Fibroblast of villous mesenchyme (primary cell): ENCODE measurements at places on chromosomes 1 and 21.

GRCh38 chr1:89900791-89901708, 80.2 kb downstream of the LRRC8D start:
- DNase-seq = no peak

DNA sequence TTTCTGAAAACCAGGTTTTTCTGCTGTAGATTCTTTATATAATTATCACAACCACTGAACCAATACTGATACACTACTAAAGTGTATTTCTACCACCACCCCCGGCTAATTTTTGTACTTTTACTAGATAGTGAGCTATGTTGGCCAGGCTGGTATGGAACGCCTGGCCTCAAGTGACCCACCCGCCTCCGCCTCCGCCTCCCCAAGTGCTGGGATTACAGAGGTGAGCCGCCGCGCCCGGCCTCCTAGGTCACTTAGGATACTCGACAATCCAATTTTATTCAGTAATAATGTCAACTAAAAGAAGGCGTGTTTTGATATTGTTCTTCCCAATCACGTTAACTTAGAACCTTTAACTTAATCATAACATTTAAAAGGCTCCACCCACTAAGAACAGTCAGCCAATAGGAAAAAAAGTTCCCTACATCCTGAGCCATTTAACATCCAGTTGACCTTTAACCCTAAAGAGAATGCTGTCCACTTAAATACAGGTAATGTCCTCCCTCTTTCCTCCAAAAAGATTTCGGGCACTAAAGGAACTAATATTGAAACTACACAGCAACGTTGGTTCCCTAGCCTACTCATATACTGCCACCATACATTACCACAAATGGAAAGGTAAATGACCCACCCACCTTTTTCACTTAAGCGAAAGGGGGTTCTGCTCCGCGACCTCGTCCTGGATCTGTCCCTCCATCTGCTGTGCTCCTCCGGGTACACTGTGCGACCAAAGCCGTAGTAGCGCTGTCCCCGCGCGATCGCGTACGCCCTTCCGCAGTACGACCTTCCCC, 1.2 kb downstream of the RSRP1 start:
- DNase-seq = peak; percentile 57

GRCh38 chr21:40671716-40672115, 175.2 kb downstream of the DSCAM start:
- no peak for DNase-seq

- peak; percentile 99 for DNase-seq
Observed at GRCh38 chr1:26723013-26723991, 27.5 kb downstream of the ARID1A start.

GRCh38 chr1:205849619-205850355, at the start of gene PM20D1:
TSS of gene PM20D1 (minus strand) at chr1:205850132. CDS start at chr1:205850072, 60 bp downstream.
- DNase-seq = peak; percentile 78

DNA sequence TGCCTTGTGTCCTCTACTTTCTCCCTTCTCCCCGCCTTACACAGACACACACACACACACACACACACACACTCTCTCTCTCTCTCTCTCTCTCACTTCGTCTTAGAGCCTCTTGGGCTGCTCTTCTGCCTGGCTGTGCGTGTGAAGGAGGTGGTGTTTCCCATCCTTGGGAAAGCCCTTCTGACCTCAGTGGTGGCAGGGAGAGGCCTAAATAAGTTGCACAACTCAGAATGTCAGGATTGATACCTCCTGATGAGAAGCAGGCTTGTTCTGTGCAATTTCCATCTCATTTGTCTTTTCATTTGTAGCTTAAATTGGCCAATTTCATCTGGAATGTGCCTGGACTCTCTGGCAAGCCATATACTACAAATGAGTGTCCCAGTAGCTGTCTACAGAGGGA, 25.0 kb downstream of the LRRN2 start:
- DNase-seq = peak; percentile 68

- DNase-seq = no peak
Observed at GRCh38 chr1:87318056-87318650, 10.5 kb upstream of the LMO4 start.

- no peak for DNase-seq
Observed at GRCh38 chr1:87132284-87132870, 196.3 kb upstream of the LMO4 start.

- peak; percentile 92 for DNase-seq
Observed at GRCh38 chr21:42636520-42637266, 16.7 kb upstream of the PDE9A start.

GRCh38 chr1:162571696-162572095, 10.2 kb downstream of the UAP1 start:
- DNase-seq = no peak

- peak; percentile 83 for DNase-seq
Observed at GRCh38 chr1:243325305-243325890, 69.6 kb downstream of the SDCCAG8 start.

GRCh38 chr1:180003026-180003695, 48.6 kb downstream of the CEP350 start:
- DNase-seq = no peak

GRCh38 chr21:39715804-39716397, 29.1 kb upstream of the IGSF5 start:
- peak; percentile 48 for DNase-seq

GRCh38 chr1:27395441-27396195, 3.2 kb downstream of the GPR3 start:
- peak; percentile 65 for DNase-seq

DNA sequence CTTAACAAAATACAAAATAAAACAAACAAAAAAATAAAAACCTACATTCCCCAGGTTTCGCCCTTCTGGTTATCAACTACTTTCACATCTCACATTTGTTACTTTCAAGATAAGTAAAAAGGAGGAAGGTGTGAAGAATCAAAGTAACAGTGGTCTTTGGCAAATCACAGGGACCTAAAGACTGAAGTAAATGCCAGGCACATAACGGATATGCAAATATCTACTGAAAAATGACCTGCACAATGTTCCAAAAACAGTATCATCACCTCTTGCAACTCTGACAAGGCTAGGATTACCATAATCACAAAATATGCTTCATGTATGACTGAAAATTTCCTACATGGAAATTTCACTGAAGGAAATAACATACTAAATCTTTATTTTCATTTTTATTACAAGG, 29.3 kb downstream of the COP1 start:
- DNase-seq = no peak

- no peak for DNase-seq
Observed at GRCh38 chr1:78094639-78095038, 48.9 kb downstream of the GIPC2 start.

DNA sequence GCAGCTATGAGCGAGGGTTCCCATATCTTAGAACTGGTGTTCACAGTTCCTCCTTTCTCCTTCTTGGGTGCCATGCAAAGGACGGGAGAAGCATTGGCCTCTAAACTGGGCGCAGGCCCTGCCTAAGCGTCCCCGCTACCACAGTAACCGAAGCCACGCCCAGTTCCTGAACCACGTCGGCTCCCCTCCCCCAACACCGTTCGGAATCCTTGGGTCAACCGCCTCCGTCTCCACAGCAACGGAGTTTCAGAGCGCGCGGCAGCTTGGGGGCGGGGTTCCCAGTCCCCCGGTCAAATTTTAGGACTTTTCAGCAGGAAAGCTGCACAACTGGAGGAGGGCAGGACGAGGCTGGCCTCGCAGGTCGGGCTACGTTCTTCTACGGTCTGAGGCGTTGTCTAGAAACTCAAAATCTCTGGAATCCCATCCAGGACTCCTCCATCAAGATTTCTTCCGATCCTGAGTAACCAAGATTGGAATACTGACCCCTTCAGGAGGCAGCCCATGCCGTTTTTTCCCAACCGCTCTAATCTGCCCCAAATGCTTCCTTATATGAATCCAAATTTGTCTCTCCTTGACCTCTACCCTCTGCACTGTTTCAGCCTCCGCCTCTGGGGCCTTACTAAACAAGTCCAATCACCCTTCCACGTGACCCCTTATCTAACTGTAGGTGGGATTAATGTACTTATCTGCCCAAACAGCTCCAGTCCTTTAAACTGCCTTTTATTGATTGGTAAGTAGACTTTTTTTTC, at the start of gene SPAG17:
Gene SPAG17, minus strand, starts transcription at position 145 of the 749 bp plus-strand sequence. Its CDS starts 71 bp downstream, at position 74.
- DNase-seq = peak; percentile 27

DNA sequence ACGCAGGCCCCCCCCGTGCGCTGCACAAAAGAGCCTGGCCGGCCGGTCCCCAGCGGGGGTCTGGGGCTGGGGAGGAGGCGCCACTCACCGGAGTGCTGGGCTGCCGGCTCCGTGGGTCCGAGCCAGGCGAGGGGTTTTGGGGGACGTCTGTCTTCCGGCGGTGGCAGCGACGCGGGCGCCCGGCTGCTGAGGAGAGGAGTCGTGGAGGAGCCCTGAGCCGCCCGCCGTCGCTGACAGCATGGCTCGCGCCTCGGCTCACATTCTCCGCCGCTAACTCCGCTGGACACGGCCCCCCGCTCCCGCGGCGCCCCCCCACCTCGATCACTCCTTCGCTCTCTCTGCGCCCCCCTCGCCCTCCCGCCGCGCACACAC, 649 bp downstream of the AHDC1 start:
- DNase-seq = no peak

DNA sequence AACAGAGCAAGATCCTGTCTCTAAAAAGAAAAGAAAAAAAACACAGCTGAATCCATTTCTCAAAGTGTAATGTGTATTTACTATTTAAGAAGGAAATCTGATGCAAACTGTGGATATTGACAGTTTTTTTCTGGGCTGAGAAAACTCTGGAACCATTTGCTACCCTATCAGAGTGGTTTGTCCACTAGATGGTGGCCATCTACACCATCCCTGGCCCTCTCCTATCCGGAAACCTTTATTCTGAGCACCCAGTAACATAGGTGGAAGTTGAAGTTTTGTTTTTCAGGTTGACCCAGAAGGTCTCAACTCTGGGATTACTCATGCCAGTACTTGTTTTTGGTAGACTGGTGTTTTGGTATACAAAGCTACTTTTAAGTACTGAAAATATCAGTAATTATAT, 20.2 kb downstream of the ECHDC2 start:
- no peak for DNase-seq

DNA sequence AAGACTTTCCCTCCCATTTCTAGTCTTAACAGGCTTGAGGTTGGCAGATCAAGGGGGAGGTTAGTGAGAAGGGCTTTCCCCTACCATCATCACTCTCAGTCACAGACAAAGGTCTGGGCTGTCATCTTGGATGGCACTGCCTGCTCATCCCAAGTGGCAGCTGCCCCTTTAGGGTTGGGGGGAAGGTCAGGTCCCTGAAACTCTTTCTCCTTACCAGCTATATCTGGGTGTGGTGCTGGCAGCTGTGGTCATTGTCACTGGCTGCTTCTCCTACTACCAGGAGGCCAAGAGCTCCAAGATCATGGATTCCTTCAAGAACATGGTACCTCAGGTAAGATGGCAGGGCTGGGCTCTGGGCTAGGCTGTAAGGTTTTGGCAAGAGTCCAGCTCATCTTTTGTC, 8.2 kb downstream of the ATP1A2 start:
- DNase-seq = no peak

GRCh38 chr1:2448098-2448445, 28.0 kb upstream of the PLCH2 start:
- no peak for DNase-seq

DNA sequence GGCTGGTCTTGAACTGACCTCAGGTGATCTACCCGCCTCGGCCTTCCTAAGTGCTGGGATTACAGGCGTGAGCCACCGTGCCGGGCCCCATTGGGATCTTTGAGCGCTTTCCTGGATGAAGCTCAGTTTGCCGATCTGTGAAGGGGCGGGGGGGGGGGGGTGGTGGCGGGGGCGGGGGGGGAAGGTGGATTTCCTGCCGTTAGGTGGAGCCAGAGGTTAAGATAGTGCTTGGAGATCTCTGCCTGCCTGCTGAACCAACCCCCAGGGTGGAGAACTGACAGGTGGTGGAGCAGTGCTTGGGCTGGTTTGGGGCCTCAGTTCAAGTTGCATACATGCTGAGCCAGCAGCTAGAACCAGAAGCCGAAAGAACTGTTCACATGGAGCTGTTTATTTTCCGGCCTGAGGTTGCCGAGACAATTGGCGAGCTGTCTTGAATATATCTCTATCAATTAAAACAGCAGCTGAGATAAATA, 1.7 kb downstream of the TMCC2 start:
- DNase-seq = peak; percentile 59

GRCh38 chr1:234546890-234547788, 62.8 kb downstream of the IRF2BP2 start:
- peak; percentile 86 for DNase-seq

GRCh38 chr1:40690771-40691537, 550 bp upstream of the NFYC start:
- DNase-seq = no peak

- DNase-seq = no peak
Observed at GRCh38 chr1:33828059-33828458, 35.8 kb upstream of the HMGB4 start.

GRCh38 chr1:88661951-88662699, 21.9 kb upstream of the PKN2 start:
- peak; percentile 11 for DNase-seq

GRCh38 chr1:163203561-163203960, 845 bp upstream of the RGS5 start:
- no peak for DNase-seq

- DNase-seq = no peak
Observed at GRCh38 chr1:3060127-3060526, 8.9 kb upstream of the PRDM16 start.

DNA sequence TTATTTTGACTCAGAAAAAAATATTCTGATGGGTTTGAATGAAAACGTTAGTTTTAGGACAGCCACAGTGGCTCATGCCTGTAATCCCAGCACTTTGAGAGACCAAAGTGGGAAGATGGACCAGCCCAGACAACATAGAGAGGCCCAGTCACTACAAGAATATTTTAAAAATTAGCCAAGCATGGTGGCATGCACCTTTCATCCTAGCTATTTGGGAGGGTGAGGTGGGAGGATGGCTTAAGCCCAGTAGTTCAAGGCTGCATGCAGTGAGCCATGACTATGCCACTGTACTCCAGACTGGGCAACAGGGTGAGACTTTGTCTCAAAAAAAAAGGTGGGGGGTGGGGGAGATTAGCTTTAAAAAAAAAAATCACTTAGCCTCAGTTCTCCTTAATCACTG, 127.5 kb downstream of the LBR start:
- no peak for DNase-seq

- DNase-seq = no peak
Observed at GRCh38 chr1:208460823-208461222, 216.6 kb upstream of the PLXNA2 start.

- no peak for DNase-seq
Observed at GRCh38 chr1:200290010-200290685, 119.7 kb downstream of the ZNF281 start.

DNA sequence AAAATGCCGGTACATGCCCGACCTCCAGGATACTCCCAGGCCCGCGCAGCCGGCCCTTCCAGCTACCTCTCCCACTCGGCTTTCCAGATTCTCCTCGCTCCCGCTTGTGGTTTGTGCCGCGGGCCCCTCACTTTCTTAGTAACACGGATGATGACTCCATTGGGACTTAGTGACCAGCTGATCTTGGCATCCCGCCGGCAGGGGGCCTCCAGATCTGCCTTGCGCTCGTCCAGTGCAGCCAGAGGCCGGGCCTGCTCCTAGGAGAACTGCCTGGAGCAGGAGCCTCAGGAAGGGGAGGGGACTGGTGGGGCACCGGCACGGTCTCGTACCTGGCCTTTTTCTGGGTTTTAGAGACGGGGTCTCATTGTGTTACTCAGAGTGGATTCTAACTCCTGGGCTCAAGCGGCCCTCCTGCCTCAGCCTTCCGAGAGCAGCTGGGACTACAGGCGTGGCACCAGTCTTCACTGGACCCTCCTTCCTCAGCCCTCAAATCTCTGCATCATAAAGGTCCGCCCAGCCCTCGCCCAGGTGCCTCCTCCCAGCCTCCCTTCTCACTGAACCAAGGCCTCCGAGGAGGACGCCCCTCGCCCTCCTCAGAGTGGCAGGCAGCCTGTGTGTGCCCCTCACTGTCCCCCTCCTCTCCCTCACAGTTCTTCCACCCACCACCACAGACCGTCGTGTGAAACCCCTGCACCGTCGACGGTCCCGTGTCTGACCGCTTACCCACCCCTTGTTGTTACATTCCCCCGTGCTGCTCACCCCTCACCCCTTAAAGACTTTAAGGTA, 78.6 kb downstream of the SLC25A24 start:
- peak; percentile 43 for DNase-seq
